ENCODE measurements at places on chromosomes 6 and 20. TPM values are rescaled to one million over a fixed set of nuclear protein-coding genes. Genes with fewer than 3 reads are reported as not detected.

GRCh38 chr6:31308050-31308844 is 36.4 kb upstream of the HLA-C start:
- DNase-seq = peak; percentile 65

DNA sequence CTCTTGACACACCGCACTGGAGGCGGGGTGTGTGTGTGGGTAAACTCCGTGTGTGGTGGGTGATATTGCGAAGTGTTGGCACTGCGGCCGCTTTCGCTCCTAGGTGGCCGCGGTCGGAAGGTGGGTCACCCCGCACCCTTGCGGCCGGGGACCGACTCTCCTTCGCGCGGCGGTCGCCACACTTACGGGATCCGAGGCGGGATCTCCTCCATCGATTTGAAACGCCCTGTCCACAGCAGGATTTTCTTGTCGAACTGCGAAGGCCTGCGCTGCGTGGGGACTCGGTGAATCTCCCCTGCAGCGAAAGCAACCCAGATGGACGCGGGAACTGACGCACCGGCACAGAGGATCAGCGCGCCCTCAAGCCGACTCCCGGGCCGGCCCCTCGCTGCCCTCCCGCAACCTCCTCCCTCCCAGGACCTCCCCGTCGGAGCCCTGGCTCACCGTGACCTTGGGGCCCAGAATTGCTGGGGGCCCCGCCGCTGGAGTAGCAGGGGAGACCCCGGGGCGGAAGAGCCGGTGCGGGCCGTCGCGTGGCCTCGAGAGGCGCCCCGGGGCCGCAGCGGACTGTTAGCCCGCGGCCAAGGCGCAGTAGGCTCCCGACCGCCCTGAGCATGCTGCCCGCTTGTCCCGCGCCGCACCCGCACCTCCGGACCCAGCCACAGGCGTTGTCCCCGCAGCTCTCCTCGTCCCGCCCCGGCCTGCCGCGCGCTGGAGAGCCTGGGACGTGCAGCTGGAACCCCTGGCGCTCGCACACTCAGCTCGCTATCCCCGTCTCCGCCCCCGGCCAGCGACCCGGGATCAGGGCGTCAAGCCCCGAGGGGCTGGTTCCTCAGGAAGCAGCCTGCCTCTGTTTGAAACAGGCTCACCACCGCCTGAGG is at the start of gene FAM162B:
Gene FAM162B, minus strand, starts transcription at position 759 of the 881 bp plus-strand sequence. Its CDS starts 143 bp downstream, at position 616.
- peak; percentile 81 for DNase-seq

DNA sequence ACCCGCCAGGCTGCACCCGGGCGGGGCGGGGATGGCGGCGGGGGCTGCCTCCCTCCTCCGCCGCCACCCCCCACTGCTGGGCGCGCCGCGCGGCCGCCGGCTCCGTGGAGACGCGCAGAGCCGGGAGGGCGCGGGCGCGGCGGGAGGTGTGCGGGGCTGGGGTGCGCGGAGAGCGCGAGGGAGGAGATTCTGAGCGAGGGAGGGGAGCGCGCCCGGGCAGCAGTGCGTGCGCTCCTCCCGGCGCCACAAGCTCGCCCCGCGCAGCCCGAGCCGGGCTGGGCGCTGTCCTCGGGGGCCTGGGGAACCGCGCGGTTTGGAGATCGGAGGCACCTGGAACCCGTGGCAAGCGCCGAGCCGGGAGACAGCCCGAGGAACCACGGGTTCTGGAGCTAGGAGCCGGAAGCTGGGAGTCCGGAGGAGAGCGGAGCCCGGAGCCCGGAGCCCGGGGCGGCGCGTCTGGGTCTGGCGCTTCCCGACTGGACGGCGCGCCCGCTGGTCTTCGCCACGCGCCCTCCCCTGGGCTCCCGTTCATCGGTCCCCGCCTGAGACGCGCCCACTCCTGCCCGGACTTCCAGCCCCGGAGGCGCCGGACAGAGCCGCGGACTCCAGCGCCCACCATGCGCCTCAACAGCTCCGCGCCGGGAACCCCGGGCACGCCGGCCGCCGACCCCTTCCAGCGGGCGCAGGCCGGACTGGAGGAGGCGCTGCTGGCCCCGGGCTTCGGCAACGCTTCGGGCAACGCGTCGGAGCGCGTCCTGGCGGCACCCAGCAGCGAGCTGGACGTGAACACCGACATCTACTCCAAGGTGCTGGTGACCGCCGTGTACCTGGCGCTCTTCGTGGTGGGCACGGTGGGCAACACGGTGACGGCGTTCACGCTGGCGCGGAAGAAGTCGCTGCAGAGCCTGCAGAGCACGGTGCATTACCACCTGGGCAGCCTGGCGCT is at the start of gene NTSR1:
Gene NTSR1, plus strand, starts transcription at position 246 of the 946 bp plus-strand sequence. Its CDS starts 372 bp downstream, at position 618.
- DNase-seq = no peak

RGS17 gene
- polyA plus RNA-seq = 2.5 TPM

- DNase-seq = no peak
Observed at GRCh38 chr6:134115715-134116074, 63.3 kb upstream of the SLC2A12 start.

GINS1 gene
- polyA plus RNA-seq = 15.0 TPM

CDSN gene
- polyA plus RNA-seq = not detected

VNN1 gene
- polyA plus RNA-seq = 0.25 TPM

AGER gene
- polyA plus RNA-seq = 68.0 TPM

DNA sequence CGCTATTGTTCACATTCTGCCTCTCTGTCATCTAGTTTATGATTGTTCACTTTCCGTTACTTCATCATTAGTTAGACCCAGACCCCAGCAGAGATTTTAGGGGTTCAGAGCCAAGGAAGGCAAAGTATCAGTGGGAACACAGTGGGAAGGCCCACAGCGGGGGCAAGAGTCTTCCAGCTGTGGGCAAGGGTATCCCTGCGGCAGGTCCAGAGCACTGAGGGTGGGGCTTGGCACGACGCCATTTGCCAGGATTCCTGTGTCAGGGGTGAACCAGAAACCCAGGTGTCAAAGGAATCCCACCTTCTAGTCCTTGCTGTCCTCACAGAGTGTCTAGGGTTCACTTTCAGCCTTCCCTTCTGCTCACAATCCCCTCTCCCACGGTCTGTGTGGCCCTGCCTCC is 13.3 kb downstream of the RAET1E start:
- no peak for DNase-seq

FOXS1 gene
- polyA plus RNA-seq = 6.0 TPM

DNA sequence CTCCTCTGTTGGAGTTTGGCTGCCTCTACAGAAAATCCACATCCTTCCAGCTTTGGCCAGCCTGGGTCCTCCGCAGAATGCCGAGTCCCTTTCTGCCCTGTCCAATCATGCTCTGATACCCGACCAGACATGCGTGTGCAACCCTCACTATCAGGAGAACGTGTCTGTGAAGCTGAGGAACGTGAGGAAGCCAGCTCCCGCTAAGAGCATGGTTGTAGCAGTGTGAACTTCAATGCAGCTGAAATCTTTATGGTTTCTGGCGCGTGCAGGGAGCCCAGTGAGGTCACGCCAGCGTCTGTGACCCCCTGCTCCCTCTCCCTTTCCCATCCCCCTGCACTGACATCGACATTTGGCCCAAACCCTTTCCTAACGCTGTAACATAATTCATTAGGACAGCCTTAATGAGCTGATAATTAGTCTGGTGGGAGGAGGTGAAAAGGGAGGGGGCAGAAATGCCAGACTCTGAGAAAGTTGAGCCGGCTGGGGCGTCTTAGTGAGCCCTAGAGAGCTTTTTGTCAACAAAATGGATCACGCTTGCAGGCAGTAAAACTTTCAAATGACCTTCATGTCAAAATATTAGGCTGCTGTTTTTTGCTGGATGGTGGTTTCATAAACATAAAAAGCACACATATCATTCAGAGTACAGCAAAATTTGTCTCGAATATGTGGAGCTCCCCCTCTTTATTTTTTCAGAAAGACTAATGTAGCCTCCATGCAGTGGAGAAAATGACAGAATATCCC is 423.3 kb downstream of the QKI start:
- peak; percentile 29 for DNase-seq

DNA sequence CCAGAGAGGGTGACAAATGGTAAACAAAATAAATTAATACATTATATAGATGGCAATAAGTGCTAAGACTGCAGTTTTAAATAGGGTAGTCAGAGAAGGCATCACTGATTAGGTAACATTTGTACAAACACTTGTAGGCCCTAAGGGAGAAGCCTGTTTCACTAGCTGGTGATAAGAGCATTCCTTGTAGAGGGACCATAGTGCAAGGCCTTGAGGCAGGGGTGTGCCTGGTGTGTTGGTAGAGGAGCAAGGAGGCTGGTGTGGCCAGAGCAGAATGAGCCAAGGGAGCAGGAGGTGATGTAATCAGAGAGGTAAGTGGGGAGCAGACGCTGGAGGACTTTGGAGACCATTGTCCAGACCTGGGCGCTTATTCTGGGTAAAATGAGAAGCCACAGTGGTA is 70.7 kb downstream of the ANKRD6 start:
- no peak for DNase-seq

GRCh38 chr6:21533678-21534077 is 59.9 kb upstream of the SOX4 start:
- no peak for DNase-seq

DNA sequence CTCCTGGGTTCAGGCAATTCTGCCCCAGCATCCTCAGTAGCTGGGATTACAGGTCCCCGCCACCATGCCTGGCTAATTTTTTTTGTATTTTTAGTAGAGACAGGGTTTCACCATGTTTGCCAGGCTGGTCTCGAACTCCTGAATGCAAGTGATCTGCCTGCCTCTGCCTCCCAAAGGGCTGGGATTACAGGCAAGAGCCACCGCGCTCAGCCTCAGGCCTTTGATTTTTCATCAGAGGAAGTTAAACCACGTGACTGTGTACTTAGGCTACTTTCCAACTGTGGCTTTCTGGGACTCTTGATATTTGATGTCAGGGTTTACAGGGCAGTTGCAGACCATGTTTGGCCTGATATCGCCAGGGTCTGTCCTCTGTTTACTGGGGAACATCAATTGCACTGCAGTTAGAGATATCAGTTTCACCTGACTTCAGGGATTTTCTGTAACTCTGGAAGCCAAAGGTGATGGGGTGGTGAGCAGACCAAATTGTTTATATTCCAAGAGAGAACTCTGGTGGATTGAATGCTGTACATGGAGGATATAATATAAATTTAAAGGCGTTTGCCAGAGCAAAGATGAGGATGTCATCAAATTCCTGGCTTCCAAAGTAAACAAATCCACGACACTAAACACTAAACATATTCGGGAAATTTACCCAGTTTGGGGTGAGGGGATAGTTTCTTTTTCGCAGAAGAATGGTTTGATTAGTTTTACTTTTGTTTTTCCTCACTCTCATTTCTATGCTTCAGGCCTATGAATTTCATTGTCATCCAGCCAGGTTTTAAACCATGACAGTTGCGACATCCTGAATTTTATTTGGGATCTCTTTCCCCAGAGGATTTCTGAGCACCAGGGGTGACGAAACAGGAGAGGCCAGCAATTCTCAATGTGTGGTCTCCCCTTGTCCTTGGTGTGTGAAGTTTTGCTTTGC is 4.2 kb downstream of the PSMF1 start:
- peak; percentile 42 for DNase-seq

GRCh38 chr6:156900292-156900691 is 123.1 kb downstream of the ARID1B start:
- DNase-seq = no peak

GRCh38 chr20:24695529-24696225 is 226.2 kb downstream of the SYNDIG1 start:
- no peak for DNase-seq

DNA sequence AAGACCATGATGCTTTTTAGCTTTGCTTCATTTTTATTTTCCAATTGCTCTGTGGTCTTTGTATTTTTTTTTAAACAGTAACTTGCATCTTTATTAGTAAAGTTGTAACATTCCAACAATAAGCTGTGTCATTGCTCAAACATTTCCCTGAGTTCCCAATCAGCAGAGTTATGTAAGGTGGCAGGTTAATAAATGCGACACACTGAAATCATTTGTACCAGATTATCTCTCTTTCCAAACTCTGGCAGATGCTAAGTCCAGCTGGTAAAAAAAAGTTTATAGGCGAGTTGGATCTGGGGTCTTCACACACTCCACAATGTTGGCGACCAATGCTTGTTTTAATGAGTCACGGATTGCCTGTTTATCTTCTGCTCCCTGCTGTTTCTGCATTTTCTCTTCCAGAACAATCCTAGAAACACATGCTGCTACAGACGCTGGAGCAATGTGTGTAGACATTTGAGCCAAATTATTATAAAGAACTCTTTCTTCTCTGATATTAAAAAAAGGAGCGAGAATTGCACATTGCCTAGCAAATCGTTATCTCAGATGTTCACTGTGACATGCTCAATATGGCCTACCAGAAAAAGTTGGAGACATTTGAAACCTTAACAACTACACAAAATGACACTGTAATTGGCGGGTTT is 113.6 kb upstream of the IFNGR1 start:
- DNase-seq = no peak

OXT gene
- not detected for polyA plus RNA-seq

- DNase-seq = no peak
Observed at GRCh38 chr6:16043171-16044135, 85.4 kb upstream of the MYLIP start.

GRCh38 chr20:19644085-19644484 is 114.0 kb upstream of the RIN2 start:
- no peak for DNase-seq

GRCh38 chr20:31968291-31969126 is 558 bp downstream of the XKR7 start:
- DNase-seq = peak; percentile 92

GRCh38 chr6:56364431-56364826 is 117.0 kb upstream of the COL21A1 start:
- no peak for DNase-seq

DNA sequence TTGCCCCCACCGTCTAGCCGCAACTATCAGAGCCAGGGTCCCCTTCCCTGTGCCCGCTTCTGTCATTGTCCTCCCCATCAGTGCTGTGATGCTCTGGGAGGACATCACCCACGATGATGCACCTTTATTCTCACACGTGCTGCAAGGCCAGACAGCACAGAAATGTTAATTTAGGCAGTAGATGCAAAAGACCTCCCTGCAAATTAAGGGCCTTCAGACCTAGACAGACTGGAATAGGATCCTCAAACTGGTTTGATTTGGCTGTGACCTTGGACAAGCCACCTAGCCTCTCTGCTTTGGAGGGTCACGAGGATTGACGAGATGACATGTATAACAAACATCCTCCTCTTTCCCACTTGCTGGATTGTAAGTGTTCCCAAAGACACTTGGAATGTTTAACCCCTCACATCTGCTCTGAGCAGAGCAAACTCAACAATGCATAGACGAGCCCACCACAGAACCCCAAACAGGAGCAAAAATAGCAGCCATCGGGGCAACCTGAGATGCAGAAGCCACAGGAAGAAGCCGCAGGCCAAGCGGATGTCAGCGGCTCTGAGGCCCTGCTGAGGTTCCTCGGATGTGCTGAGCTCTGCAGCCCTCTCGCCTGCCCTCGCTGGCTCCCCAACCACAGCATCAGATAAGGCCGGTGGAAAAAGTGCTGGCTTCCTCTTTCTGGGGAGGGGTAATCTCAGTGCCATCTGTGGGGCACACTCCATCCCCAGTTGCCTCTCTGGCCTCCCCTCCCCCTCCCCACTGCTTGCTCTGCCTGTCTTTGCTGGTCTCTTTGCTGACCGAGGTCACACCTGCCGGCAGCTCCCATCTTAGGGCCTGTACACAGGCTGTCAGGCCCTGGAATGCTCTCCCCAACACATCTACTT is 35.3 kb downstream of the TOX2 start:
- DNase-seq = peak; percentile 84

EDN1 gene
- polyA plus RNA-seq = 36.3 TPM

DNA sequence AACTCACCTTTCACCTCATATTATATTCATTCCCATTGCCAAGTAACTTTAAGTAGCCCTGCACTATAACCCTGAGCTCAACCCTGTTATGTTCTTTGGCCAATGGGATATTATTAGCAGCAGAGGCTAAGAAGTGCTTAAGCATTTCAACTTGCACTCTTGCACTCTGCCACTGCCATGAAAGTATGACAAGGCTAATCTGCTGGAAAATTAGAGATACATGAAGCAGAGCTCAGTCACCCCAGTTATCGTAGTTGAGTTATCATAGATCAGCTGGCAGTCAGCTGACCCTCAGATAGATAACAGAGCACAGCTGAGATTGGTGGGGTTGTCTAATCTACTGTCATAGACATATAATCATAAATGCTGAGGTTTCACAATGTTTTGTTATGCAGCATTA is 209.4 kb upstream of the RUNX2 start:
- no peak for DNase-seq
